HS-27A (cell line): ENCODE measurements at places on chromosomes 16 and 17.

GRCh38 chr16:15676506-15676905, 26.5 kb downstream of the NDE1 start:
- DNase-seq: no peak

DNA sequence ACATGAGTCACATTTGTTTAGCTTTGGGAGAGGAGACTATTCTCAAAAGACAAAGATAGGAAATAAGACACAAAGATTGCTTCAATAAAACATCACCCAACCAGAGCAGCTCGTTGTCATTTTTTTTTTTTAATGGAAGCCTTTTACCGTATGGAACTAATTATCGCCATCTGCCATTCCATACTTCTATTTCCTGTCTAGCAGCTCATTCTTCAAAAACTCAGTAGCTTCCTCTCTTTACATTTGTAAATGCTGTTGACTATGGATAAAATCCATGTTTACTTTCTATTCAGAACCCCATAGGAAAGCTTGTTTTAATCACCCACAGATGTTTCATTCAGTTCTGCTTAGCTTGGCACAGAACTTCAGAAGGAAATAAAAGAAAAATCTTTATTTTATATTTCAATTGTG, 110.0 kb upstream of the PSMD7 start:
- no peak for DNase-seq

- DNase-seq: no peak
These were observed 74.4 kb downstream of the MRM1 start for GRCh38 chr17:36675786-36676185.

DNA sequence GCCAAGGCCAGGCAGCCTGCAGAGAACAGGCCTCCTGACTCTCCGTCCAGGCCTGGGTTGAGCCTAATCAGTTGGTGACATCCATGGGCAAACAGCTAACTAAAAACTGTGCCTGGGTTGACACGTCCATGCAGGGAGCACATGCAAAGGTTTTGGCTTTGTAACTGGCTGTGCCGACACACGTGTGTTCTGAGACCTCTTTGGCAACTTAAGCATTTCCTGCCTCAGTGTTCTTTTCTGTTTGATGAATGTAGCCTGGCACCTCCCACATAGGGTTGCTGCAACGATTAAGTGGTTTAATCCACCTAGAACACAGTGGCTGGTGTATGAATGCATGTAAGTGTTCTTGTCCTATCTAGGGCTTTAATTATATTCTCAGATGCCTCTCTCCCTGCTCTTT, 3.2 kb downstream of the BCO1 start:
- DNase-seq: no peak

GRCh38 chr17:59347975-59348391, 16.5 kb downstream of the YPEL2 start:
- DNase-seq: no peak

- DNase-seq: no peak
These were observed 11.6 kb upstream of the MPRIP start for GRCh38 chr17:17030515-17031211.

- no peak for DNase-seq
These were observed 19.2 kb downstream of the VAC14 start for GRCh38 chr16:70781800-70782199.

GRCh38 chr17:76553178-76553908, 13.5 kb downstream of the PRCD start:
- no peak for DNase-seq

GRCh38 chr16:75948441-75948840, 222.2 kb upstream of the CPHXL start:
- DNase-seq: no peak

DNA sequence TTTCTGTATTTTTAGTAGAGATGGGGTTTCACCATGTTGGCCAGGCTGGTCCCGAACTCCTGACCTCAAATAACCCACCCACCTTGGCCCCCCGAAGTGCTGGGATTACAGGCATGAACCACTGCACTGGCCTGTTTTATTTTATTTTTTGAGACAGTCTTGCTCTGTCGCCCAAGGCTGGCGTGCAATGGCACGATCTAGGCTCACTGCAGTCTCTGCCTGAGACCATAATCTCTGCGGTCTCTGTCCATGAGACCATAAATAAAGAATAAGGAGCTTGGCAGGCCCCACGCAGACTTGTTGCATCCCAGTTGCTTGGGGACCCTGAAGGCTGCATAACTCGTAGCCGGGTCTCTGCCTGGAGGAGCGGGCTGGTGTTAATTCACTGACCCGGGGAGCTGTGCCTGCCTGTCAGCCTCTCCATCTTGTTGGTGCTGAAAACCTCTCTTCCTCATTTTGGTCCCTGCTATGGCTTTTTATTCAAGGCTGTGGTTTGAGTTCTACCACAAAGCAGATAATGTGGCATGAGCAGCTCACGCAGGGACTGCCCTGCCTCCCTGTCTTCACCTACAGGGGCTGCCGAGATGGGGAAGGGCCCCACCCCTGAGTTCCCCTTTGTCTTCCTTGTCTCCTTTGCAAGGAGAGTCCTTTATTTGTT, 82.1 kb downstream of the MSI2 start:
- no peak for DNase-seq

DNA sequence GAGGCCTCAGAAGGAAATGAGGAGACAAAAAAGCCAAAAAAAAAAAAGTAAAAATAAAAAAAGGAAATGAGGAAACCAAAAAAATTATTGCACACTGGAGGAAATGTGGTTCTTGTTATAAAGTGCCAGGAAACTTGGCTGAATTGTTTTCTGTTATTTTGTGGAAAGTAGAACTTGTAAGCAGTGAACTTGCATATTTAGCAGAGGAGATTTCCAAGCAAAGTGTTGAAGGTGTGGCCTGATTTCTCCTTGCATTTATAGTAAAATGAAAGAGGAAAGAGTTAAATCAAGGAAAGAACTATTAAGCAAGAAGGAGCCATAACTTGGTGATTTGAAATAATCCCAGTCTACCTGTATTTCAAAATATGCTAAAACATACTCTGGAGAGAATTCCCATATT, 34.1 kb upstream of the CPPED1 start:
- no peak for DNase-seq

DNA sequence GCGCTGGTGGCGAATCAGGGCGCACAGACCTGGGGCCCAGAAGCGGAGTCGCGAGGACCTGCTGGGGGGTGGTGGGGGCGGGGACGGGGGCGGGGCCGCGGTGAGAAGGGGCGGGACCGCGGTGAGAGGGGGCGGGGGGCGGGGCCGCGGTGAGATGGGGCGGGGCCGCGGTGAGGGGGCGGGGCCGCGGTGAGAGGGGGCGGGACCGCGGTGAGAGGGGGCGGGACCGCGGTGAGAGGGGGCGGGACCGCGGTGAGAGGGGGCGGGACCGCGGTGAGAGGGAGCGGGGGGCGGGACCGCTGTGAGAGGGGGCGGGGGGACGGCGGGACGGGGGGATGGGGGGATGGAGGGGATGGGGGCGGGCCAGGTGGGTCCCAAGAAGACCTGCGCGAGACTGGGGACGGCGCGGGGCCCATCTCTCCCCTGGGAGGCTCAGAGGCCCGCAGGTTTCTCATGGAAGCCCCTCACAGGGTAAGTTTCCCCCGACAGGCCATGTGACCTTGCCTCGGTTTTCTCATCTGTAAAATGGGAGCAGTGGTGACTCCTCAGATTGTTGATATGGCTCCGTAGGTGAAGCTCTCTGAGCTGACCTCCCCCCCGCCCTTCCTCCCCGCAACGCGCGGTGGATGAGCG, 28.6 kb upstream of the DBNDD1 start:
- DNase-seq: no peak

GRCh38 chr17:78053777-78054468, 74.6 kb downstream of the TMC6 start:
- DNase-seq: no peak

DNA sequence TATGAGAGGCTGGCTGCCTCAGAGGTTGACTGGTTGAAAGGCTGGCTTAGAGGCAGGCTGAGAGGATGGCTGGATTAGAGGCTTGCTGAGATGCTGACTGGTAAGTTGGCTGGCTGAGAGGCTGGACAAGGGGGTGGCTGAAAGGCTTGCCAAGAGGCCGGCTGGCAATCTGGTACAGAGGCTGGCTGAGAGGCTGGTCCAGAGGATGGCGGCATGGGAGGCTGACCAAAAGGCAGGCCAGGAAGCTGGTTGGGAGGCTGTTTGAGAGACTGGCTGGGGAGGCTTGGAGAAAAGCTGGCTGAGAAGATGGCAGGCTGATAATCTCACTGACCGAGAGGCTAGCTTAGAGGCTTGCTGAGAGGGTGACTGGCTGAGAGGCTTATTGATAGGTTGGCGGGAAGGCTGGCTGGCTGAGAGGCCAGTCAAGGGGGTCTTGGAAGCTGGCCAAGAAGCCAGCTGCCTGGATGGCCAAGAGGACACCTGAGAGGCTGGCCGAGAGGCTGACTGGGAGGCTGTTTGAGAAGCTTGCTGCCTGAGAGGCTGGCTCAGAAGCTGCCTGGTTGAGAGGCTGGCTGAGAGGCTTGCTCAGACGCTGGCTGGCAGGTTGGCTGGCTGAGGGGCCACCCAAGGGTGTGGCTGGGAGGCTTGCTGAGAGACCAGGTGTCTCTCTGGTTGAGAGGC, 34.2 kb upstream of the ACSM2B start:
- no peak for DNase-seq

DNA sequence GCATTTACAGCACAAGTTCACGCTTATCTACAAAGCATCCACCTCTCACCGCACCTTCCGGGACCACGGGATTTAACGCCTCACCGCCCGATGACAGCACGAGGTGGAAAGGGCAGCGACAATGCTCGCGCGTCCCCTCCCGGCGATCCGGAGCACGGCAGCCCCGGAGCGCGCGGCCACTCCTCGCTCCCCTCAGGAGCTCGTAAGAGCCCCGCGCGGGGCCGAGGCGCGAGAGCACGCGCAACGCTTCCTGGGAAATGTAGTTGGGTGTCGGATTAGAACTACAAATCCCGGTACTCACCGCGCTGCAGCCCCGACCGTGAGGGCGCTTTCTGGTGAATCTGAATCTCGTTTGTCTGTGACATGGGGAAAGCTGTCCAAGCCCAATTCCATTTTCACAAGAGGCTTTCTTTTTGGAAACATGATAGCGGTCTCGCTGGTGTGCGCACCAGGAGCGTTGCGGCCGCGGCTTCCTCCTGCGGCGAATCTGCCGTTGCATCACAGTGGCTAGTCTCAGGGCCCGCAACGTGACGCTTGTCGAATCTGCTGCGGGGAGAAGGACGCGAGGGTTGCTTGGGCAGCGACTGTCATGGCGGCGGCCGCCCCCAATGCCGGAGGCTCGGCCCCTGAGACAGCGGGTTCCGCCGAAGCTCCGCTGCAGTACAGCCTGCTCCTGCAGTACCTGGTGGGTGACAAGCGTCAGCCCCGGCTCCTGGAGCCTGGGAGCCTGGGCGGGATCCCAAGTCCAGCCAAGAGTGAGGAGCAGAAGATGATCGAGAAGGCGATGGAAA, at the start of gene TIMM22:
Gene TIMM22, plus strand, starts transcription at position 576 of the 791 bp plus-strand sequence. Its CDS starts 14 bp downstream, at position 590.
- DNase-seq: peak; percentile 79

DNA sequence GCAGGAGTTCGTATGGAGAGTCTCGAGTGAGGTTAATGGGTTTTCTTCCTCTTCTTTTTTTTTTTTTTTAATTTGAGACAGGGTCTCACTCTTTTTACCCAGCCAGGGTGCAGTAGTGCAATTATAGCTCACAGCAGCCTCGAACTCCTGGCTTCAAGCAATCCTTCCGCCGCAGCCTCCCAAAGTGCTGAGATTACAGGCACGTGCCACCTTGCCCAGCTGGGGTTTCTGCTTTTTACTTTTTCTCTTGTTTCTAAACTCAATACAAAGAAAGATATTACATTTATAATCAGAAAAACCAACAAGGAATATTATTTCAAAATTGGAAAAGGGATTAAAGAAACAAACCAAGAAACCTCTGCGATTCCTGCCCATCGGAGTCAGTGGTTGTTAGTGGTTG, 175.9 kb downstream of the SEC14L1 start:
- no peak for DNase-seq

DNA sequence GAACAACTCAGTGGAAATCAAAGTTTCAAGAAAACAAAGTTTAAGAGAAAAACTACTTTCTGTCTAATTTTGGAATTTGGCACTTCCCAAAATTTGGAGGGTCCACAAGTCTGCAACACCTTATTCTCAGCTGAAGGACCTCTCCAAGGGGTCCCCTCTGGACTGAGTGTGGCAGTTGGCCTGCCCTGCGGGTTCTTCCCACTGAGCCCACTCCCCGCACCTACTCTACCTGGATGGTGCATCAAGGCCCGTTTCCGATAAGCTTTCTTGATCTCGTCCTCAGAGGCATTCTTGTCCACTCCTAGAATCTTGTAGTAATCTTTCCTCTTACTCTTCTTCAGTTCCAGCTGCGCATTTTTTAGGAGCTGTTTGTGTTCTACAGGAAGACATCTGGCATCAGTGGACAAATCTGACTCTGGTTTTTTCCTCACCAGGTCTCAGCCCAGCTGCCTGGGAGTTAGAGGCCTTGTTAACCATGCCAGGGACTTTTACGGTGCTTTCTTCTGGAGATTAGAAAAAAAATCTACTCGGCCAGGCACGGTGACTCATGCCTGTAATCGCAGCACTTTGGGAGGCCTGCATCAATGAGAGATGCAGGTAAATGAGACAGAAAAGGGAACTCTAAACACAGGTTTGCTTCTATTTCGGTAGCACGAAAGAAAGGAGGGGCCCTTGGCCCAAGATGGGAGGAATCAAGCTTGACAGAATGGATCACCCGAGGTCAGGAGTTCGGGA, 15.6 kb downstream of the CNP start:
- DNase-seq: no peak

DNA sequence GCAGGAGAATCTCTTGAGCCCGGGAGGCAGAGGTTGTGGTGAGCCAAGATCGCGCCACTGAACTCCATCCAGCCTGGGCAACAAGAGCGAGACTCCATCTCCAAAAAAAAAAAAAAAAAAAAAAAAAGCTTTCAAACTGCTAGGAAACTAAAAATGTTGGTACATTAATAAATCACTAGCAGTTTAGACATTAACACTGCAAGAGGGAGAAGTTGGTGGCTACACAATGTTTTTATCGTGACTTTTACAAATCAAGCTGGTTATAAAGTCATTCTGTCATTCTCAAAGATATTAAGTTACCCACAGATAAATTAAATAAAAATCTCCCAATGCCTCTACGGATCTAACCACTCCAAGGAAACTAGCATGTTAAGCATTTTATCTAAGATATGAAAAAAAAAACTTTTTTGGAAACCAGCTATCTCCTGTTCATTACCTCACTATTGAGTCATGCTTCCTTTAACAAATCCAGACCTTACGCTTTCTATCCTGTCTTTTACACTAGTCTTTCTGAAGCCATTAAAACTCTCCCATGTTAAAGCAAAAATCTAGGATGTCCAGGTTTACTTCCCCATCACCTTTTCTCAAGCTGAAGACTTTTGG, 85.9 kb upstream of the SMURF2 start:
- no peak for DNase-seq

DNA sequence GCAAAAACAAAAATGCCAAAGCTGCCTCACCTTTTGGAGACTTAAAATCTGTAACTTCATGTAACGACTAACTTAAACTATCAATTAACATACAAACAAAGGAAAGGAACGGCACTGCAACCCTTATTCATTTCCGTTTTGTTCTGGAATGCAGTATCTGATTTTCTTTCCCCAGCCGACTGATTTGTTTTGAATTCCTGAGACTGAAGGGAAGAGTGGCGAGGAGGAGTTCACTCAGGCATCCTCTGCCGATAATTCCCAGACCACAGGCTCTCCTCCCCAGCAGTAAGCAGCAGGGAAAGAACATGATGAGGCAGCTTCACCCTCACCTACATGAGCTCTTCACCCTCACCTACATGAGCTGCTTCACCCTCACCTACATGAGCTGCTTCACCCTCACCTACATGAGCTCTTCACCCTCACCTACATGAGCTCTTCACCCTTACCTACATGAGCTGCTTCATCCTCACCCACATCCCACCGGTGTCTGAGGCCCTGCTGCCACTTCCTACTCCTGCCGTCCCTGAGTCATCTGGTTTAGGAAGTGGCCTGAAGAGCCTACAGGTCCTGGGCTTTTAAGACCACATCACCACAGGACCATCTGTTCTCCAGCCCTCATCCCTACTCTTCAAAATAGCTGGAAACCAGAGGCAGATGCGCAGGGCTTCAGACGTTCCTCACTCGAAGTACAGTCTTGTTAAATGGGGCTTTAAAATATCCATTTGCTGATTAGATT, 168.0 kb upstream of the RPH3AL start:
- DNase-seq: no peak
